ENCODE measurements at places on chromosomes 5 and 9.

GRCh38 chr9:128523199-128523925, 18.8 kb downstream of the GLE1 start:
- peak; percentile 37 for DNase-seq

DNA sequence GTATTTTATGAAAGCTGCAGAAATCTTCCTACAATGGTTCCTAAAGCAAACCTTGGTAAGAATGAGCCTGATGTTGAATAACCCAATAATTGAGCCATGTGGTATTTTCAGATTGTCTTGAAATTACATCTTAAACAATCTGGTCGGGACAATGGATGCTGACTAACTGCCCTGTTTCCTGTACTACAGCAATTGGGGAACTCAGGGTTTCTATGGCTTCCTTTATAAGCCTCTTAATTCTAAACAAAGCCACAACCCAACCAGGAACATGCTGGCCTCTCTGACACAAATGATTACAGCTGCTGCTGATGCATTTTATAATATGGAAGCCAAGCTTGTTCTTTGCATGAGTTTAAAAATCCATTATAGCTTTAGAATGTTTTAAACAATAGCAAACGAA, 30.2 kb downstream of the PTPN3 start:
- DNase-seq, result no peak

- no peak for DNase-seq
Observed at GRCh38 chr5:82057051-82057450, 85.2 kb downstream of the ATG10 start.

DNA sequence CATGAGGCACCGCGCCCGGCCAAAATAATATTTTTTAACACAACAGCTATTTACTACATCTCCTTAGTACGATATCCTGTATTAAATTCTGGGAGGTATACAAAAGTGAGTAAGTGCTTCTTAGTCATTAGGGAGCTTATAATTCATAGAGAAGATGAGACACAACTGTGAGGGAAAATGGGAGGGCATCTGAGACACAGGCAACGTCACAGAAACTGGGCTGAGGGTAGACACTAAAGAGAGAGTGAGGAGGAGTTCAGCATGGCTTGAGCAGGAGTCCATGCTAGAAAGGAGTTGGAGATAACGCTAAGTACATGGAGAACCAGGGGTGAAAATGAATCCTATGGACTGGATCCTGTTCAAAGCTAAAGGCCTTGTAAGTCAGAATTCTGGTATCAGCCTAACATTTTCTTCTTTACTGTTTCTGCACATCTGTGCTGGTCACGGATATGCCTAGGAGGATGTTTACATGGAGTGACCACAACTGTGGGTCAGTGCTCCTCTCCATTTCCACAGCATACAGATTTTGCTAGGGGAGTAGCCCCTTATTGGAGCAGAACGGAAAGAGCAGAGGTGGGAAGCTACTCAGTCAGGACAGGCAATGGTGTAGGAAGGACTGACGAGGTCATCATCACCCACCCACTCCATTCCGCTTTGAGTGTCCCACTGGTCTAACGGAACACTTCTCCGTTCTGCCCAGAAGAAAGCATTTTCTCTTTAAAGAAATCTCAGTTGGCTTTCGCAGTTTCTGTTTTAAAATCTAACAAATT, 310.4 kb upstream of the EFNA5 start:
- no peak for DNase-seq

DNA sequence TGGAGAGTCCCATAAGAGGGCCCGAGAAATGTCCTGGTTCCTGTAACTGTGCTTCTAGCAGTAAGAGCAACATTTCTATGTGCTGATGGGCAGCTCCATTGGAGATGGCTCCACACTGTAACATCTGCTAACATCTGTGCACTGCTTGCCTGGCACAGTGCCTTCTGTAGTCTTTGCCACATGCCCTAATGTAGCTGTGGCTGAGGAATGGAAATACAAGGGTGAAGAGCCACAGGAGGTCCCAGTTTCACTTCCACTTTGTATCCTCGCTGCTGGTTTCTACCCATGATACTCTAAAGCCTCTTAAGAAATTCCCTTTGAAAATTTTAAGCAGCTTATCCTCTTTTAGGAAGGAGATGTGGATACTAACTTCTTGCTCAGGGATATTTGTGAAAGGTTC, 97.4 kb downstream of the HOMER1 start:
- DNase-seq, result peak; percentile 44

DNA sequence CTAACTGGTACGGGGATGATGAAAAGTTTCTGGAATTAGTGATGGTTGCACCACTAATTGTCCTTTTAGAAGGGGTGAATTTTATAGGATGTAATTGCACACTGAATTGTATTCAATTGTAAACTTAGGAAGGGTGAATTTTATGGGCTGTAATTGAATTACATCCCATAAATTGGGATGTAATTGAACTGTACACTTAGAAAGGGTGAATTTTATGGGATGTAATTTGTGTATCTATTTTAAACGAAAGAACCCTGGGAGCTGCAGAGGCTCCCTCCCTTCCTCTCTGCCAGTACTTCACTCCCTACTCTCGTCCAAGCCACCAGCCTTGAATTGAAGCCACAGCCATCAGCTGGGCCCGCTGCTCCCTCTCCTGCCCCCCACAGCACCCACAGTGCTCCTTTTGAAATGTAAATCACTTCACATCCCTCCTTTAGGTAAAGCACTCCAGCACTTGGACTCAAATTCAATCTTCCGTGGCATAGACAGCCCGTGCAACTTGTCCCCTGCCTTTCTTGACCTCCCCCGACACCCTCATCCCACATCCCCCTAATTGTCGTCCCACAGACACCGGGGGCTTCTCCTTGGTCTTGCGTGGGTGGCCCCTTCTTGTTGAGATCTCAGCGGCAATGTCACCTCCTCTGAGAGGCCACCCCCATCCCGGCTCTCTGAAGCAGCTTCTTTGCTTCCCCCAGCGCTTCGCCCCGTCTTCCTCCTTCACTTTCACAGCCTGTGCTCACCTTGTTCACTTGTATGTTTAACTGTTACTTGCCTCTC, 84.2 kb upstream of the HRH2 start:
- no peak for DNase-seq

- no peak for DNase-seq
Observed at GRCh38 chr5:90875456-90875855, 316.9 kb downstream of the ADGRV1 start.

DNA sequence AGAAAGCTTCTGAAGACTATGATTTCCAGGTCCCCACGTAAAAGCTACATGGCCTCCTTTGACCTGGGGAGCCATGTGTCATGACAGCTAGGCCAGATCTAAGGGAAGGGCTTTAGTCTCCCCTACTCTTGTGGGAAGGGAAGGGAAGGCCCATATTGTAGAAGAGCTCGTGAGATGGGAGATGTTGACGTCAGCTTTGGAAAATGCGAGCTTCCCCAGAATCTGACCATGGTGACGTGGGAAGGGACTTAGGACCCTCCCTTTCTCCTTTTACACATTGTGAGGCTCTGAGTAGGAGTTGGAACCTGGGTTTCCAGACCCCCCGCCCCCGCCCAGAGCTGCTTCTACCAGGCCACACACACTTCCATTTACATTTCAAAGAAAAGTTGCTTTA, 165.5 kb downstream of the SYK start:
- no peak for DNase-seq

DNA sequence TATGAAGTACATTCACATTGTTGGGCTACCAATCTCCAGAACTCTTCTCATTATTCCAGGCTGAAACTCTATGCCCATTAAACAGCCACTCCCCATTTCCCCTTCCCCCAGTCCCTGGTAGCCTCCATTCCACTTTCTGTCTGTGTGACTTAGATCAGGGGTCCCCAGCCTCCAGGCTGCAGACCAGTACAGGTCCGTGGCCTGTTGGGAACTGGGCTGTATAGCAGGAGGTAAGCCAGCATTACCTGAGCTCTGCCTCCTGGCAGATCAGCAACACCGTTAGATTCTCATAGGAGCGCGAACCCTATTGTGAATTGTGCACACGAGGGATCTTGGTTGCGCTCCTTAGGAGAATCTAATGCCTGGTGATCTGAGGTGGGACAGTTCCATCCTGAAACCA, 23.1 kb downstream of the ZNF618 start:
- no peak for DNase-seq

DNA sequence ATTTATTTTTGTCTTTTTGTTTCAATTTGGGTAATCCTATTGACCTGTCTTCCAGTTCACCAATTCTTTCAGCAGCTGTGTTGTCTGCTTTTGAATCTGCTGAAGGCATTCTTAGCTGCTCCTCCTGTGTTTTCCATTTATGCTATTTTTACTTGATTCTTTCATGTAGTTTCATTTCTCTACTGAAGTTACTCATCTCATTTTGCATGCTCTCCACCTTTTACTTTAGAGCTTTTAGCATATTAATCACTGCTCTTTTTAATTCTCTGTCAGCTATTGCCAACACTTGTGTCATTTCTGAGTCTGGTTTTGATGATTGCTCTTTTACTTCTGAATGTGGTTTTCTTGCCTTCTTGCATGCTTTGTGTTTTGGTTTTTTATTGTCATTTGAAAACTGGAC, 496.0 kb upstream of the CLINT1 start:
- no peak for DNase-seq

DNA sequence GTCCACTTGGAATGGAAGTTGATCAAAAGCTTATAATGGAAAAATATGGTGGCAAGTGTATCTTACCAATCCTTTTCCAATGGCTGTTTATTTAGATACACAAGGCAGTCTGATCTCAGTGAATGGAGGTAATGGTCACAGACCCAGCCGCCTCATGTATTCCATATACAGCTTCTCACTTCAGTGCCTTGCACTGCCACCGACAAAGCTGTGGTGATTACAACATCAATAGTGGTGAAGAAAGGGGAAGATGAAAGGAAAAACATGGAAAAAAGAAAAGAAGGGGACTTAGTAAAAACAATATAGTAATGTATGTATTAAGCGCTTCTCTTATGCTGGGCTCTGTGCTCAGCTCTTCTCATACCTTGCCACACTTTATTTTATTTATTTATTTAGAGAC, 297.3 kb upstream of the RASA1 start:
- DNase-seq, result no peak

GRCh38 chr9:125747765-125748445, 732 bp downstream of the PBX3 start:
- DNase-seq, result peak; percentile 61

DNA sequence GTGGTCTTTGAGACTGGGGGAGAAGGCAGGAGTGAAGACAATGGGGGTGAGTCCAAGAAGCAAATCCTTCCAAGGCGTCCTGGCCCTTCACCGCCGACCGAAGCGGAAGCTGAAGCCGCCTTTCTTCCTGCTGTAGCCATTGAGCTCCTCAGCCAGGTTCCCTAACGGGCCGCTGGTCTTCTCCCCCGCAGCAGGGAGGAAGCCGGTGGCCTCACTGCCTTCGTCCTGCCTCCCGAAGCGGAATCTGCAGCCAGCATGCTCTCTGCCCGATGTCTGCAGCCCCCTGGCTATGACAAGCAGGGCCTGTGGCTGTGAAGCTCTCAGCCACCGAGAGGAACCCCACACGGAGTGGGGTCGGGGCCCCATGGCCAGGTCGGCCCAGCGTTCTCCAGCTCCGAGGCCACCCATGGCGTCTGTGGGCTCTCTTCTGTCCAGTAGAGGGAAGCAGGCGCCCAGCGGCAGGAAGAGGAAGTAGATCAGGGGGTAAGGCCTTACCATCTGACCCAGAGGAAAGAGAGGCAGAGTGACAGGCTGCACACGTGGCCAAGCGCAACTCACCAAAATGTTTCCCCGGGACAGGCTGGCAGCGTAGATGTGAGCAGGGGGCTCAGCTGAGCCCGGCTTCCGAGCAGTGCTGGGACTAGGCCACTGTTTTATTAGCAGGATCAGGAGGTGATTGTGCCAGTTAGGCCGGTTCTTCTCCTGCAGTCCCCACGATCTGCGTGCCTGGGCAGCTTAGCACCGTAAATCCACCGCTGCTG, 3.1 kb downstream of the QRFP start:
- no peak for DNase-seq

DNA sequence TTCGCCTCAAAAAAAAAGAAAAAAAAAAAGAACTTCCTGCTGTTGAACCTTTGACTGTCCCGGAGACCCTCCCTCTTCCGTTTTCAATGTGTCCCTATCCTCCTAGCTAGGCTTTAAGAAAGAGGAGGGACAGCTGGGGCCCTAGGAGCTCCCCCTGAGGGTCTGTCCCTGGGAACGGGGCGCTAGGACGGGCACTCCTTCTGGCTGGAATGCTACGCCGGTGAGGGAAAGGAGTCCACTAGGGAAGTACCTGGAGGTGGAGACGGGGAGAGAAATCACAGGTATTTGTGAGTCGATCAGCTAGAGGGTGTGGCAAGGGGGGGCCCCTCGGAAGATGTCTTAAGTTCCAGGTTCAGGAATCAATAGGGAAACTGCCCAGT, 4.6 kb downstream of the SIT1 start:
- no peak for DNase-seq

- DNase-seq, result no peak
Observed at GRCh38 chr9:92534204-92534603, 1.6 kb downstream of the ECM2 start.

DNA sequence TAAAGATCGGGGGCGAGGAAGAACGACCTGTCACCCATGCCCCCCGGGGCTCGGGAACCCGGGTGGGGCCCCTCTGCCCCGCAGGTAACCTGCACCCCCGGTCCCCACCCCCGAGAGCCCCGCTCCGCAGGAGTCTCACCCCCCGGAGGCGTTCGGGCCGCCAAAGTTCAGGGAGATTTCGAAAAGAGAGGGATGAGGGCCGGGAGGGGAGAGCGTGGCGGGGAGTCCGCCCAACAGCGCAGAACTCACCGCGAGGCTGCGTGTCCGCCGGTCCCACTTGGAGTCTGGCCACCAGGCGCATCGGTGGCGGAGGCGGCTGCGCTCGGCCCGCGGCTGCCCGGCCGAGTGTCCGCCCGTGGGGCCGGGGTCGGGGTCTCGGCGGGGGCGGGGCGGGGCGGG, at the start of gene PHF19:
Gene PHF19 (minus strand): TSS at position 347 of the 399 bp plus-strand sequence. CDS start 2,447 bp downstream, outside the sequence.
- peak; percentile 63 for DNase-seq

DNA sequence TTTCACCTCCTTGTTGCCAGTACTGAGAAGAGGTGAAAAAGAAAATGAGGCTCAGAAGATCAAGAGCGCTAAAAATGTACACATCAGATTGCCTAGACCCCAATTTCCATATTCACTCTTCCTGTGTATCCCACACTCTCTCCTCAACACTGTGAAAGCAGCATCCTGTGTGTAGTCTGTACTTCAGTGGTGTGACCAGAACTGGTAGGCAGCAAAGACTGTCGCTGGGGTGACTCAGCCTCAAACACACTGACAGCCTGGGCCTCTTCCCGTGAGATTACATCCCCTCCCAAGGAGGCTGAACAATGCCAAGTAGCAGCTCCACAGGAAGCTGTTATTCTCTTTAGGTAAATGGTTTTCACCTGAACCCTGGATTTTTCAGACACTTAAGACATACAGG, 135.5 kb downstream of the CCDC192 start:
- DNase-seq, result peak; percentile 21

DNA sequence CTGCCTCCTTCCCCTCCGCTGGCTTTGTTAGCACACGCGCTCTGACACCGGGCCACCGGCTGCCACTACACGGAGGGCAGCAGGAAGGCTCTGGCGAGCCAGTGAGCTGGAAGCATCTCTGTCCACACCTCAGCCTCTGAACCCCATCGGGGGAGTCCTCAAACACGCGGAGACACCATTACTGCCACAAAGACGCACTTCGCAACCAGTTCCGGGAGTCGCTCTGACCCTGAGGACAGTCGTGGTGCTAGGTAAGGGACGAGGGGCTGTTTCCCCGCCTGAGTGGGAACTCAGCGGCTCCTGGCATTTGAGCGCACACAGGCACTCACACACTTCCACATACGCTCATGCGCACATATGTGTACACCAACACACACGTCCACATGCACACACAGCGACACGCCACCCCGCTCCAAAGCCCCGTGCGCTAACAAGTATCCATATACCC, 160.0 kb downstream of the C9orf152 start:
- no peak for DNase-seq

All from AG20443 (cell line).